ENCODE measurements at places on chromosomes 2 and 18. TPM values are rescaled to one million over a fixed set of nuclear protein-coding genes. Genes with fewer than 3 reads are reported as not detected.

Gene SERPINB11
- total RNA-seq = not detected

Gene GNAL
- 52.5 TPM for total RNA-seq

Gene NEU4
- 0.88 TPM for total RNA-seq

Gene CLASP1
- total RNA-seq = 163 TPM

Gene TYW5
- 8.5 TPM for total RNA-seq

Gene SLC23A3
- total RNA-seq = 1.1 TPM

Gene ABCG5
- not detected for total RNA-seq

Gene UGT1A10
- not detected for total RNA-seq

Gene ZEB2
- total RNA-seq = 121 TPM

Gene CPLX4
- total RNA-seq = not detected

Gene ERFE
- 12.2 TPM for total RNA-seq

Gene C18orf63
- not detected for total RNA-seq

Gene RHOB
- 135 TPM for total RNA-seq

Gene UBE2F
- 43.0 TPM for total RNA-seq

Gene NPPC
- total RNA-seq = 18.5 TPM

Gene MAP3K19
- total RNA-seq = not detected

Gene CHPF
- 31.1 TPM for total RNA-seq

Gene ALPG
- total RNA-seq = 2.4 TPM

Gene MYO7B
- total RNA-seq = 0.29 TPM

Gene HOXD10
- not detected for total RNA-seq

Gene CD8B2
- total RNA-seq = not detected

Gene MLPH
- 4.3 TPM for total RNA-seq

Gene SLC25A12
- 30.4 TPM for total RNA-seq

Gene XDH
- total RNA-seq = 1.3 TPM

Gene CD8A
- 0.59 TPM for total RNA-seq

Gene RASGRP3
- total RNA-seq = not detected

Gene RAD51AP2
- not detected for total RNA-seq

Gene BIRC6
- total RNA-seq = 124 TPM

Gene NDUFS1
- total RNA-seq = 114 TPM

Gene UGT1A4
- total RNA-seq = not detected

Gene UGT1A9
- not detected for total RNA-seq

Gene GPR75
- 5.6 TPM for total RNA-seq

Gene MOGAT1
- not detected for total RNA-seq

Gene PFN4
- total RNA-seq = not detected

Gene IL1R2
- not detected for total RNA-seq

Gene RAX
- total RNA-seq = not detected

Gene C2orf78
- not detected for total RNA-seq

Gene CCDC85A
- total RNA-seq = 12.1 TPM

Gene TMEM198
- 40.9 TPM for total RNA-seq

Gene USP40
- 21.8 TPM for total RNA-seq

Gene KYNU
- not detected for total RNA-seq

Gene DSC3
- total RNA-seq = 0.47 TPM

Gene EFEMP1
- 1.2 TPM for total RNA-seq

Gene GPR35
- 1.5 TPM for total RNA-seq

Gene SERPINB7
- total RNA-seq = not detected

Gene MC2R
- not detected for total RNA-seq

Gene BOLL
- total RNA-seq = not detected

Gene UPP2
- total RNA-seq = not detected

Gene RAB6C
- 0.25 TPM for total RNA-seq

Gene SERPINB12
- not detected for total RNA-seq

Gene SPHKAP
- 0.71 TPM for total RNA-seq

Measured in glutamatergic neuron (in vitro differentiated cells).